ENCODE measurements at places on chromosomes 4 and X. TPM values are rescaled to one million over a fixed set of nuclear protein-coding genes. Genes with fewer than 3 reads are reported as not detected.

DNA sequence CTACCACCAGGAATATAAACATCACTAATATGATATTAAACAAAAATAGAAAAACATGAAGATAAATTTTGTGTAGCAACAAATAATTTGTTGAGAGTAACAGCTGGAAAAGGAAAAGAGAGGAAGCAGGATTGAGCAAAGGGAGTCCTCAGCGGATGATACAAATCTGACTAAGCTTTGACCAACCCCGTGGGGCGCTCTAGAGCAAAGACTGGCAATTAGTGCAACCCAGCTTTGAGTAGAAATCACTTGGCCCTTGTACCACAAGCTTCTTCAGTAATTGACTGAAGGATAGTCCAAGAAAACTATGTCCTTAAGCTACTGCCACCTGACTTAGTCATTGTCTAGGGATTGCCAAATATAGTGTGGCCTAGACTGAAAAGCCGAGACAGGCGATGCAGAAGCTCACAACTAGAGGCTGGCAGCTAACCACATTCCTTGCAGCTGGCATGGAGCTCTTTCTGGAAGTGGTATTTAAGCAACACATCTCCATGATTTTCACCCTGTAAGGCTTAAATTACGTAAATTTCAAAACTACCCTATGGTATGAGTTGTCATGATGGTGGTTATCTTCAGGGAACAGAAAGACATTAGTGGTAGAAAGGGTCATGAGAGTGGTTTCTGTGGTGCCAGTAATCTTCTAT, 396.0 kb downstream of the PDGFC start:
- no peak for DNase-seq

Gene CCKAR
- 0.28 TPM for total RNA-seq

DNA sequence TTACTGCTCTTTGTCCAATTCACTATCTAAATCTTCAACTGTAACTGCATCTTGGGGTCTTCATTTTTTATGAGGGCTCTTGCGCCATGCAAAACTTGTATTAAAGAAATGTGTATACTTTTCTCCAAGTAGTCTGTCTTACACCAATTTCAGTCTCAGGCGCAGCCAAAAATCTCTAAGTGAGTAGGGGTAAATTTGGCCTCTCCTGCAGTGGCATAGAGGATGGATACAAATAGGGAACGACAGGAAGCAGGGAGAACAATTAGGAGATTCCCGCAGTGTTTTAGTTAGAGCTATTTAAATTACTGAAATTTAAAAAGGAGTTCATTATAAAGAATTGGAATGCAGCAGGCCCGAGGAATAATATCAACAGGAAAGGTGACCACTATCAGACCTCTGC, 30.2 kb downstream of the DMP1 start:
- no peak for DNase-seq

DNA sequence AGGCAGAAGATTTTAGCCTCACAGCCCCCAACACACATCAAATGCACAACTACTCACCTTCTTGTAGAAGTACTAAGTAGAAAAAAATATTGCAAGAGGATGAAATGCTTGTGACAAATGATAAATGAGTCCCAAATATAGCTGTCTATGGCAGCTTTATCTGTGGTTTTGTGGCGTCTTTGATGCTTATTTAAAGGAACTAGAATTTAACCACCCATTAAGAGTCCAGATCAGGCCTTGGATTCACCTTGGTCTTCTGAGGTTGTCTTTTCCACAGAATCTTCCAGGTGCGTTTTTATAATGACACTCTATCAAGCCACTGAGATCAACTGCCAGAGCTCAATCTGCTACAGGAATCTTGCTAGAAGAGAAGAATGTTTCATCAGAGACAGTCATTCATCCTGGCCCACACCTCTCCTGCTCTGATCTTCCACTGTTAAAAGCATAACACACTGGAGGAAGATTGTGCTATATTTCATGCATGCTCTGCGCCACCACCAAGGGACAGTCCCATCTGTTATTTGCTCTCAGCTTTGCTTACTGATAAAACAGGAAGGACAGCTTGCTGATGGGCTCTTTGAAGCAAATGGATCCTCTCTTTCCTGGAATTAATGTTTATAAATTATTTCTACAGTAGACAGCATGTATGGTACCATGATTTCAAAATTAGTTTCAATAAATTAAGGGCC, 144.1 kb downstream of the SLC7A11 start:
- DNase-seq, result no peak
